Right forelimb (tissue), 1 donor: ENCODE measurements at places on chromosomes 4 and X.

DNA sequence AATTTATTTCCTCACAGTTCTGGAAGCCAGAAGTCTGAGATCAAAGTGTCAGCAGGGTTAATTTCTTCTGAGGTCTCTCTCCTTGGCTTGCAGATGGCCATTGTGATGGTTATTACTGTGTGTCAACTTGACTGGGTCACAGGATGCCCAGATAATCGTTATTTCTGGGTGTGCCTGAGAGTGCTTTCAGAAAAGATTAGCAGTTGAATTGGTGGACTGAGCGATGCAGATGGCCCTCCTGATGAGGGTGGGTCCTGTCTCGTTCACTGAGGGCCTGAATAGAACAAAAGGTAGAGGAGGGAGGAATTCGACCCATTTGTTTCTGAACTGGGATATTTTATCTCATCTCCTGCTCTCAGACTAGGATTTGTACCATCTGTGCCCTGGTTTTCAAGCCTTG lies 15.7 kb downstream of the SMIM43 start:
- no peak for DNase-seq

DNA sequence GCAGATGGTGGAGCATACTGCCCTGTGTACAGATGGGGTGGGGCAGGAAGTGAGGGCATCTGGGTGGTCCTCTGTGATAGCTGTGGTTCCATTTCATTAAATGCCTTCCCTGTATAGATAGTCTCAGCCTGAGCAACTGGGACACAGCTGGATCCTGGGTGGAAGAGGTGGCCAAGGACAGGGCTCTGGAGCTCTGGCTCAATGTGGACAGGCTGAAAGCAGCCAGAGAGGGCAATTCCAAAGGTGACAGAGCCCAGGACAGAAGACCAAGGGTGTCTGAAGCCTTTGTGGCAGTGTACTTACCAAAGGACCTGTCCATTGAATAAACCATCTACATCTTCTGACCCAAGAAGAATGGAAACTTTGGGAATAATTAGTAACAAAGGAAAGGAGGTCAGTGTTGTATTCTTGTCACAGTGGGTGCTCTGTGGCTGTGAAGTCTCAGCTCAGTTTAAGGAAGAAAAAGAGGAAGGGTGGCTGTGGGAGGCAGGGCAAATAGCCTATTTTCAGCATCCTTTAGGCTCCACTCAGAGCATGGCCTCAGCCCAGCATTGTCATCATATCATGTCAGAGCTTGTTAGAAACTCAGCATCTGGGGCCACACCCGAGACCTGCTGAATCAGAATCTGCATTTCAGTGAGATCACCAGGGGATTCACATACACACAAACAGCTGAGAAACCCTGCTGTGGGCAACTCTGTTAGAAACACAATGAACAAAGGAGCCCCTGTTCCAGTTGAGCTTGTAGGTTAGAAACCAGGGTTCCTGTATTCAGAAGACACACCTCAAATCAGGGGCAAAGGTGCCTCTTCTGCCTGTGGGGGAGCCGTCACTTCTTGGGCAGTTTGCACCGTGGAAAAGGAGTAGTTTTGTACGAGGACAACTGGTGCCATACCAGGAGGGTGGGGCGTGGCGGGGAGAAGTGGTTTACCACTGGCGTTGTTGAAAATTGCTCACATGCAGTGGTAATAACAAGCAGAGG lies 168.6 kb downstream of the PTTG2 start:
- DNase-seq, result no peak

- no peak for DNase-seq
Measured at GRCh38 chr4:87947381-87948160, 27.9 kb upstream of the SPP1 start.

GRCh38 chrX:122046815-122047214 lies 999.4 kb downstream of the GLUD2 start:
- no peak for DNase-seq
